ENCODE measurements at places on chromosomes 13 and 19. TPM values are rescaled to one million over a fixed set of nuclear protein-coding genes. Genes with fewer than 3 reads are reported as not detected.

GRCh38 chr19:30570194-30570593 is 198.0 kb downstream of the ZNF536 start:
- no peak overlapping the region for H3K4me3 ChIP-seq
- H3K36me3 ChIP-seq = no peaks in the 10 kb centered on the region
- DNase-seq = no peak
- no peaks in the 10 kb centered on the region for H3K27me3 ChIP-seq
- H3K27ac ChIP-seq = no peak overlapping the region

Gene ATP8B3
- 0.45 TPM for total RNA-seq

Gene GPR183
- total RNA-seq = not detected

Gene ZNF20
- total RNA-seq = 5.8 TPM

Gene OXGR1
- not detected for total RNA-seq

Gene CD70
- total RNA-seq = not detected
